Activated CD8-positive, alpha-beta memory T cell treated with anti-CD3 and anti-CD28 coated beads, Interleukin-2, amount 10 ng/mL, durations not matched to agents 7 days and 5 days (primary cell): ENCODE measurements at places on chromosomes 6 and 20. TPM values are rescaled to one million over a fixed set of nuclear protein-coding genes. Genes with fewer than 3 reads are reported as not detected.

PROCR gene
- 1.5 TPM for total RNA-seq

DEFB132 gene
- total RNA-seq, result not detected

CAGE1 gene
- 0.18 TPM for total RNA-seq

DNA sequence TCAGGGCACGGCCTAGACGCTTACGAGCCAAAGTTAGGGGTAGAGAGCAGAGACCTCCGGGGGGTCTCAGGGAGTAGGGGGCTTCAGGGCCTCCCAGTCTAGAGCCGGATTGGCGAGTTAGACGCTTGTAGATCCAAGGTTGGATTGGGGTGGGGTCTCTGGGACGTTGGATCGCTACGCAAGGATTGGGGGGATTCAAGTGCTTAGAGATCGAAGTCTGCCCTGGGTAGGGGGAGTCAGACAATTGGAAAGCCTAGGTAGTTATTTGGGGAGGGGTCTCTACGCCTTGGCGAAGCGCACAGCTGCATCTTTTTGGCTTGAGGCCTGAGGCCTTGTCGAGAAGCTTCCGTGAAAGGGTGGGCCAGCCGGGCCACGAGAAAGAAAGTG lies 469 bp downstream of the STX16 start:
- peaks cover 23% of the 10 kb centered on the region for H3K36me3 ChIP-seq
- H3K27ac ChIP-seq, result peak overlapping the region; percentile 98
- H3K4me1 ChIP-seq, result peaks cover 25% of the 10 kb centered on the region
- H3K27me3 ChIP-seq, result no peaks in the 10 kb centered on the region
- DNase-seq, result no peak

GRCh38 chr6:43934183-43934802 lies 164.3 kb downstream of the VEGFA start:
- no peak for DNase-seq
- no peak overlapping the region for H3K27ac ChIP-seq
- H3K36me3 ChIP-seq, result no peaks in the 10 kb centered on the region
- peaks cover 2% of the 10 kb centered on the region for H3K27me3 ChIP-seq
- H3K4me1 ChIP-seq, result no peaks in the 10 kb centered on the region
- no peak overlapping the region for H3K4me3 ChIP-seq
